ENCODE measurements at places on chromosomes 6 and 20.

DNA sequence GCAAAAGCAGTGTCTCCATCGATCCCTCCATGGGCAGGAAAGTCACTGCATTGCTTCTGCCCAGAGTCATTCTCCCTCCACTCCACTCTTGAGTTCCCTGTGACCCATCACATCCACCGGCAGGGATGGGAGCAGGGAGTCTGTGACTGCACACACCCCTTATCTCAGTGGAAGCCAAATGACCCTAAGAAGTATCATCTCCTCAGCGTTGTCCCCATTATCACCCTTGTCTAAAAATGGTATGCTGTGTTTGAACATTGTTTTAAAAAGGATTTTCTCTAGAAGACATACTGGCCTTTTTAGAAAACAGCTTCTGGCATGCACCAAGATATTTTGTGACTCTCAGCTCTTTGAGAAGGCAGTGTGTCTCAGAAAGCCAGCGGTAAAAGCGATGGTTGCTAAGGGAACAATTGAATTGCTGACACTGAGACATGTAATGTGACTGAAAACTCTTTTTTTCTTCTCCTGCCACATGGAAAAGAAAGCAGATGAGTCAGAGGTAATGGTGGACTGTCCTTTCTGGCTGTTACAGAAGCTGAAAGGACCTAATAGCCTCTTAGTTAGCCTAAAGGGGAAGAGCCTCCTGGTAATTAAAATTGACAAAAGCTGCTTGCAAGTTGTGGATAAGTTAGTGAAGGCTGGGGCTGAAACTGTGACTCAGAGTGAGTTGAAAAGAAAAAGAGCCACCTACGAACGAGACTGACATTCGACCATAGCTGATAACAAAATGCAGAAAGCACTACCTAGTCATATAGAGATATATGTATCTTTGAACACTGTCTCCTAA, 120.5 kb downstream of the MAP3K7 start:
- DNase-seq: no peak

- no peak for DNase-seq
Observed at GRCh38 chr6:41939176-41939847, 2.3 kb downstream of the CCND3 start.

DNA sequence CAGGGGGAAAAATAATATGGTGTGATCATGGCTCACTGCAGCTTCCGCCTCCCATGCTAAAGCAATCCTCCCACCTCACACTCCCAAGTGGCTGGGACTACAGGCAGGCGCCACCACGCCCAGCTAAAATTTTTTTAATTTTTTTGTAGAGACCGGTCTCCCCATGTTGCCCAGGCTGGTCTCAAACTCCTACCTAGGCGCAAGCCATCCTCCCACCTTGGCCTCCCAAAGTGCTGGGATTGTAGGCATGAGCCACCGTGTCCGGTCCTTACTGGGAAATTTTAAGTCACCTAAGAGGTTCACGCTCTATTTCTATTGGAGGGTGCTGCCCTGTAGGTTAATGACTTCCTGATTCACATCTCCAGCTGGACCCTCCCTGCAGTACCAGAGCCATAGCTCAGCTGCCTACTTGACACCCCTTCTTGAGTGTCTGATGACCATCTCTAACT, 626 bp upstream of the CDK5RAP1 start:
- DNase-seq: peak; percentile 13

GRCh38 chr20:32832664-32833063, 12.9 kb downstream of the MAPRE1 start:
- no peak for DNase-seq

- DNase-seq: no peak
Observed at GRCh38 chr20:53493311-53493857, 100.3 kb downstream of the ZNF217 start.

All from NCI-H2081 (cell line).